ENCODE measurements at places on chromosomes 7 and 10.

GRCh38 chr10:18409599-18410397 lies 241.6 kb downstream of the NSUN6 start:
- no peak for DNase-seq

DNA sequence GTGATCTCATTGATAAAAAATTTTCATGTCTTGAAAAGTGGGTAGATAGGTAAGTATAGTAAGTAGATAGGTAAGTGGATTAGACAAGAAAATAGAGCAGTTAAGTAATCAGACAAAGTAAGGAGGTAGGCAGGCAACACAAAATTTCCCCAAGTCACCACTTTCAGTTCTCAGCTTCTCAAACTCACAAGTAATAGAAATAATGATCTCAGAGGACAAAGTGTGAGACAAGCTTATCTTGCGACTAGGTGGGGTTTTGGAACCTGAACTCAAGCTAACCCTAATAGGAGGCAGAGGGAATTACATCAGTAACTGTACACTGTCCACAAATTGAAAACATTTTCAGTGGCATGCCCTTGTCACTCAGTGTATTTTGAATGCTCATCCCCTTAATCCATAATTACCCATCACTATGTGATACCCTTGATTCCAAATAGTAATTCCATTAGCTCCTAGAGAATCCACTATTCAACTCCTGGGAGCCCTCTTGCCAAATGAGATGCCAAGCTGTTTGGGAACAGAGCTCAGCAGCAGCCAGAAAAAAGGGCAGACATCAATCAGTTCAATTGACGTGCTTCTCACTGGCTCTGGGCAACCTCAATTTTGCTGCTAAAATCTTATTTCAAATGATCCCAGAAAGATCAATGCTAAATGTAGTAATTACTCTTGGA lies 703.2 kb downstream of the XPNPEP1 start:
- no peak for DNase-seq

DNA sequence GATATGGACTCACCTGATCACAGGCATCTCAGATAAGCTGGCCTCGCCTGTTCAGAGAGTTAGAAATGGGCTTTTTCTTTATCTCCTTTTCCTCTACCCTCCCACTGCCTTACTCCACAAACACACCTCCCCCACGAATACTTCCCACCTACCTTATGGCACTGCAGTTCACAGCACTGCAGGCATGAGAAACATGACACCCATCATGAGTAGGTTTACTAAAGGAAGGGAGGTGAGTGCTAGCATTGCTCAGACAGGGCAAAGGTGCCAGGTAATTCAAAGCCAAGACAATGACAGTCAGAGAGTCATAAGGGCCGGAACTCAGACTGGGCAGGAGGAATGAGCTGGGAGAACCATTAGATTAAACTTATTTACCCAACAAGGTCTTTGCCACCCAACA lies 220.6 kb downstream of the FAM107B start:
- DNase-seq: no peak

- DNase-seq: no peak
Measured at GRCh38 chr10:246431-246830, 111.2 kb downstream of the ZMYND11 start.

DNA sequence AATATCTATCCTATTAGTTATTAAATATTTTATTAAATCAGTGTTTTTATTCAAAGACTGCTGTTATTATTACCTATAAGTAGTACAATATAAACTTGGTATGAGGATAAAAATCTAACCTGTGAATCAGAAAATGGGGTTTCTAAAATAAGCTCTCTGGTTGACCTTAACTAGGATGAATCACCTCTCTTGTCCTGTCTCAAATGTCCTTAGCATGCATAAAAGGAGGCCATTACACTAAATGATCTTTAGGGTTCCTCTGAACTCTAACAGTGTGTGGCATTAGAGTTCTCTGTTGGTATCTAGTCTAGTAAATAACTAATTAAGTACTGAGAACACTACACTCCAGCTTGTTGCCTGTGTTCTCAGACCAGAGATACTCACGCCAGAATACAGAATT lies 143.1 kb upstream of the LRRTM3 start:
- no peak for DNase-seq

DNA sequence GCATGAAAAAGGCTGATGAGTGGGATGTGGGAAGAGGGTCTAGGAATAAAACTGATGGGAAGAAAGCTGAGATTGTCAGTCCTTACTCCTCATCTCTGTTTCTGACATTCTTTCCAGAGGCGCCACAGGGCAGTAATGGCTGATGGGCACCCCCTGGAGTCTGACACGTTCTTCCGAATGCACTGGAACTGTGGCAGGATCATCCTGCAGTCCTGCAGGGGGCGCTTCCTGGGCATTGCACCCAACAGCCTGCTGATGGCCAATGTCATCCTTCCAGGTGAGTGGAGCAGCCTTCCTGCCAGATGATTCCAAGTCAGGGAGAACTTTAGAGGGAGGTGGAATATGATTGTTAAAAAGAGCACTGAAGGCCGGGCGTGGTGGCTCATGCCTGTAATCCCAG lies 4.8 kb downstream of the FSCN3 start:
- no peak for DNase-seq

GRCh38 chr7:28684650-28685241 lies 272.4 kb downstream of the CREB5 start:
- no peak for DNase-seq

DNA sequence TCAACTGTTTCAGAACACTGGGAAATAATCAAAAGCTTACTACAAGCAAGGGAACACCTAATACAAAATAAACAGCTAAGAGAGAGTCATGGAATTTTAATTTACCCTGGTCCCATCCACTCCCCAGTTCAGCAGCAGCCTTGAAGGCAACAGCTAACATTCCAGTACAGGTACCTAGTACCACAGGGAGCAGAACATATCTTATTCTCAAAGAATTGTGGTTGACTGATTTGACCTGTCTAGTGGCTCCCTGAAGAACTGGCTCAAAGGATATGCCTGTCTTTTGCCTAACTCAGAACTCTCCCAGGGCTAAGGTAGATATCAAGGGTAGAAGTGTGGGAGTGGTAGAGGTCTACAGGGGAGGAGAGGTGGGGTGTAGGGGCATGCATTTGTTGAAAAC lies 32.3 kb downstream of the SMURF1 start:
- DNase-seq: no peak

DNA sequence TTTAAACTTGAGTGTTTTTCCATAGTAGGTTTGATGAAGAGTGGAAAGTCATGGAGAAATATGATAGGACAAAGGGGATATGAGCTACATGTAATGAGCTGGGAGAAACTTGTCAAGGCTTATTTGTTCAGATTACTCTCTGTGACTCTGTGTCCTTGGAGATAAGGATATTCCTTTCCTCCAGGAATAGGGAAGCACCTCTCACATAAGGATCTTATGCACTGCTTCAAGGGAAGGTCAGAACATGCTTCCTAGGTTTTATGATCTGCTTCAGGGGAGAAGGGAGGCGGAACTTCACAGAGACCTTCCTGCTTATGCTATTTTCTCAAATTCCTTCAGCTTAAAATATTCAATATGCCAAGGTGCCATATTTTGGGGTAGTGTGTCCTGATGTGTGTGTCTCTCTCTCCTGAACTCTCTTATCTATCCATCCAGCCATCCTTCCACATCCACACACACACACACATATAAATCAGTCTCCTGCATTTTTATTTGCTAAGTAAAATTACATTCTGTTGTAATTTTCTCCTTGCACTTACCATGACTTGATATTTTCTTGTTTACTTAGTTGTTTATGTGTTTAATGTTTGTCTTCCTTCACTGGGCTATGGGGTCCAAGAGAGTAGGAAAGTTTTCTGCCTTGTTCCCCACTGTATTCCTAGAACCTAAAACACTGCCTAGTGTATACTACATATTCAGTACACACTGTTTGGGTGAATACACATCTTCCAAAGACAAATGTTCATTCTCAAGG lies 26.4 kb downstream of the ARL4A start:
- DNase-seq: no peak

- DNase-seq: no peak
Measured at GRCh38 chr10:122154031-122154544, 117.0 kb upstream of the BTBD16 start.

DNA sequence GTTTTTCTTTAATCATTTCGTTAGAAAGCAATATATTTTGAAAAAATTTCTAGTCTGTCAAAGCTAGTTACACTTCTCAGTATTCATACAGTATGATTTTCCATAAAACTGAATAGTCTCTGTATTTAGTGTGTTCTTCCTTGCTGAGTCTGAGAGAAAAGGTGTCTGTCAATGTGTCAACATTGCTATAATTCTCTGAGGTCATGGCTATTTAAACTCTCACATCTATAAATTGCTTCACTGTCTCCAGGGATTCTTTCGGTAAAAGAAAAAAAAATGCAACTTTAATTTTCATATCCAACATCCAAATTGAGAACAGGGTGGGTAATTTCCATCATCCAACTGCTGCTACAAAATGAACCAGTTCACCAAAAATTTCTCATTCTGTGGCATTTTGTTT lies 319.7 kb upstream of the GHITM start:
- no peak for DNase-seq

GRCh38 chr7:142196066-142196840 lies 61.6 kb downstream of the PRSS58 start:
- no peak for DNase-seq

- peak; percentile 99 for DNase-seq
Measured at GRCh38 chr10:132536877-132537683, 507 bp upstream of the INPP5A start.

DNA sequence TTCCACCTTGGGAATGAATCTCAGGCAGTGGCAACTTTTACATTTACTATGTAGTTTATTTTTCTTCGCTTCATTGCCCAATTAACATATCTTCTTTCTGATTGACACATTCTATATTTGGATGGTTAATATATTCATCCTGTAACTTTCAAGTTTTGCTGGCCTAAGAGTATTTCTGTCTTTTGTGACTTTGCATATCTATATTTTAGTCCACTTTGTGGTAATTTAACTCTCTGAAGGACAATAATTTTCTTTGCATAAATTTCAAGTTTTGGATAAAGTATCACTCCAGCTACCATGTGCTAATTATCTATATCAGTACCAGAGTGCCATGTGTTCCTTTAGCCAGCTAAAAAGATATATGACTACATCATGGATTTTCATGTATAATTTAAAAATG lies 151.5 kb upstream of the KAT6B start:
- DNase-seq: no peak

DNA sequence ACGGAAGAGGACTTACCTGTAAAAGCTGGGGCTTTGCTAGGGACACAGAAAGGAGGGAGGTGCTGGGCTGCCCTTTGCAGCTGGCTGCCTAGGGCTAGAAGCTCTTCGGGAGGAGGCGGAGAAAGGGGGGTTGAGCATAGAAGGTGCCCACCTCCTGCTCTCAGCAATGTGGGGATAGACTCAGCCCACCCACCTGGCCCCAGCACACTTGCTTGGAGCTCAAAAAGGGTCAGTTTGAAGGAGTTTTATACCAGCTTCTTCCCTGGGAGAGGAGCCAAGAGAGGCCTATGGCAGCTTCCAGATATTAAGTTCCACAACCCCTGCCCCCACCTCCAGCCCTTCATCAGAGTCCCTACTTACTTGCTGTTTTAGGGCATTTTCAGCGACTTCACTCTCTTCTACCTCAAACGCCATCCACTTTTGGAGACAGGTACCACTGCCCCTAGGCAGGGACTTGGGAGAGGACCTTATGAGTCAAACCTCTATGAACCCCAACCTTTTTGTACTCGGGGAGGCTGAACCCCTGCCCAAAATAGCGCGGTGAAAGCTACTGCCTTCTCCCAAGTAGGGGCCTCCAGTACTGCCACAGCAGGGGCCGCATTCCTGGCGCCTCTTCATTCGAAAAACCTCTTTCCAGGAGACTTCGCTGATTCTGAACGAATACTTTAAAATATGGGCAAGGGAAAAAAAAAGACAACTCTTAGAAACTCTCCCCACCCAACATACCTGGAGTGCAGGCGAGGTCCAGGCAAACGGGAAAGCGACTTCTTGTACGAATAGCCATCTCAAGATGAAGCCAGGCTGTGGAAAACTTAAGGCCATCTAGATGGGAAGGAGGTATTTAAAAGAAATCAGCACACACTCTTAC lies 1.2 kb upstream of the EVX1 start:
- peak; percentile 35 for DNase-seq

DNA sequence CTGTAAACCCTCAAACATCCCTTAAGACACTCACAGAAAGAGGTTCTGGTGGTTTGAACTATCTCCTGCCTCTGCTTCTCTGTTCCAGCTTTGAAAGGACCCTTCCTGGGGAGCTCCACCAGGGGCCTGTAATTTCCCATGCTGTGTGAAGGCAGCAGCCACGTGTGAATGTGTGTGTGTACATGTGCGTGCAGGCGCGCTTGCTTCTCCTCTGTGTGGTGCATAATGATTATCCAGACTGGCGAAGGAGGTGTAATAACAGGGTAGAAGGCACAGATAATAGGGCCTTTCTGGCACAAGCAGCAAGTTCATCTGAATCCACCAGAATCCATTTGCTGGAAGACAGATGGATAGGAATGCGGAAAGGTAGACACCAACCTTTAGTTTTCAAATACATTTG lies 466.5 kb downstream of the GRID1 start:
- DNase-seq: no peak

- no peak for DNase-seq
Measured at GRCh38 chr10:12533723-12534122, 184.4 kb downstream of the CAMK1D start.

- DNase-seq: peak; percentile 48
Measured at GRCh38 chr7:101378751-101379174, 16.1 kb downstream of the COL26A1 start.

DNA sequence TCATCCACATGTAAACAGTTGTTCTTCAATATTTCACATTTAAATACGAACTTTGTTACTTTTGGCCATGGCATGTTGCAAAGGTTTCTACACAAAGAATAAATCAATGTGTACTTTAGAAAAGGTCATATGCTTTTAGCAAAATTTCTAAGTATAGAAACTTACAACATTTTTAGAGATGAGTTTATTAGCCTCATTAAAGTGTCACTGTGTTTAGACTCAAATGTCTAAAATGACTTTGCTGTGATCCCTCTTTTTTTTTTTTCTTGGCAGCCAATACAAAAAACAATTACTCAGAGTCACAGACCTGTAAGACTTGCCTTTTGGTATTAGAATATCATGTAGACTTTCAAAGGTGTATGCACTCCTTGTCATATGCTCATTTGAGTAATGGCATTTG lies 349.3 kb upstream of the KIAA1217 start:
- DNase-seq: no peak

DNA sequence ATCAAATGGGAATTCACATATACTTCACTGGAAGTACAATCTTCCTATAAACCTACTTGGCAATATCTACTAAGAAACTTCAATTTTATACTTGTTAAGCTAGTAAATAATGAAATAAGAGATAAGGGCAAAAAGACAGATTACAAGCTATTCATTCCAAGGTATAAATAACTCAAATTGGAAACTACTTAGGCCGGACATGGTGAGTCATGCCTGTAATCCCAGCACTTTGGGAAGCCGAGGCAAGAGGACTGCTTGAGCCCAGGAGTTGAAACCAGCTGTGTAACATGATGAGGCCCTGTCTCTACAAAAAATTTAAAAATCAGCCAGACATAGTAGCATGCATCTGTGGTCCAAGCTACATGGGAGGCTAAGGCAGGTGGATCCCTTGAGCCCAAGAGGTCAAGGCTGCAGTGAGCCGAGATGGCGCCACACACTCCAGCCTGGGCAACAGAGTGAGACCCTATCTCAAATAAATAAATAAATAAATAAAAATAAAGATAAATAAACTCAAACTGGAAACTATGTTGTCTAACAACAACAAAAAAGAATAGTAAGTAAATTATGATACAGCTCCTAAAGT lies 37.6 kb downstream of the ARHGAP21 start:
- no peak for DNase-seq

GRCh38 chr10:78913219-78914059 lies 155.3 kb upstream of the ZMIZ1 start:
- peak; percentile 90 for DNase-seq

All from retina (tissue), 1 donor.